ENCODE measurements at places on chromosomes 6 and 20.

DNA sequence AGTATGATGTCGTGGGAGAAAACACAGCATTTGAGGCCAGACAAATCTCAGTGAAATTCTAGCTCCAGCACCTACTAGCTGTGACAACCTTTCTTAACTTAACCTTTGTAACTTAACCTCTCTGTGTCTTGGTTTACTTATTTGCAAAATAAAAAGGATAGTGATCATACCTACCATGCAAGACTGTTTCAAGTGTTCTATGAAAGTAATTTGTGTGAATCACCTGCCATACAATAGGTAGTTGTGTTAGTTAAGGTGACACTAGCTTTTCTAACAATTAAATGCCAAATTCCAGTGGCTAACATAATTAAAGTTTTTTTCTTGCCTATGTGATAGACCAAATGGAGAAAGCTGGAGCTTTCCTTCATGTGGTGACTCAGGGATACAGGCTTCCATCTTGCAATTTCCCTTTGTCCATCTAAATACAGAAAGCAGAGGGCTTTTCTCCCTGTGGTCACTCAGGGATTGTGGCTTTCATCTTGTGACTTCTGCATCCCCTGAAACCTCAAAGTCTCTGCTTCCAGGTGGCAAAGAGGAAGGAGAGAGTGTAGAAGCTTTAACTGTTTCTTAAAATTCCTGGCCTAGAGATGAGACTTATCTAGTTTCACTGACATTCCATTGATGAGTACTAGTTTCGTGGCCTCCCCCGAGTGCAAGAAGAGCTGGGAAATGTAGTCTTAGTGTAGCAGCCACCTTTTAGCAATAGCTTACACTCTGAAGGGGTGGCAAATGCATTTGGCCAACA, 311.4 kb downstream of the CLIC5 start:
- DNase-seq: no peak

DNA sequence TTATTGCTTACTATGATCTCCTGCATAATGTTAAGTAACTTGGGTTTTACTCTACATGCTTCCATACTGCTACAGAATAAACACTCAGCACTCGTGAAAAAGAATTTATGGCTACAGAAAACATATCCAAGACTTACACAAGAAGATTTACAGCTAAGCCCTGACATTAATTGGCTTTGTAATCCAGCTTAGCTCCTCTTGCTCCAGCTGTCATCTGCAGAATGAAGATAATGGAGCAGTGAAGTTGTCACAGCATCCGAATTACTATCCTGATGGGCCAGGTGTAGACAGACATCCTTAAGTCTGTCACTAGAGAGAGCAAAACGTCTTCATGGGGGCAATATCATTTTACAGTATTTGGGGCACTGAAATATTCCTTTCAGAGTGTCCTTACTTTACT, 155.3 kb downstream of the PRKN start:
- no peak for DNase-seq

DNA sequence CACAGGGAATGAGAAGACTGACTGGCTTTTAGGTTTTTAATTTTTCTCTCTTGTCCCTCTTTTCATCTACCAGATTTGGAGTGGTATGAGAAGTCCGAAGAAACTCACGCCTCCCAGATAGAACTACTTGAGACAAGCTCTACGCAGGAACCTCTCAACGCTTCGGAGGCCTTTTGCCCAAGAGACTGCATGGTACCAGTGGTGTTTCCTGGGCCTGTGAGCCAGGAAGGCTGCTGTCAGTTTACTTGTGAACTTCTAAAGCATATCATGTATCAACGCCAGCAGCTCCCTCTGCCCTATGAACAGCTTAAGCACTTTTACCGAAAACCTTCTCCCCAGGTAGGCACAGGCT, 644 bp downstream of the MAD2L1BP start:
- no peak for DNase-seq

- DNase-seq: no peak
These were observed 36.2 kb upstream of the CD93 start for GRCh38 chr20:23122321-23122720.

- no peak for DNase-seq
These were observed 29.4 kb downstream of the PRR18 start for GRCh38 chr6:166278579-166279392.

- no peak for DNase-seq
These were observed 10.2 kb downstream of the ACSS1 start for GRCh38 chr20:25047766-25048165.

GRCh38 chr6:169093066-169093723, 160.5 kb downstream of the THBS2 start:
- no peak for DNase-seq

- no peak for DNase-seq
These were observed 364.3 kb upstream of the PTCHD4 start for GRCh38 chr6:48475275-48475674.

DNA sequence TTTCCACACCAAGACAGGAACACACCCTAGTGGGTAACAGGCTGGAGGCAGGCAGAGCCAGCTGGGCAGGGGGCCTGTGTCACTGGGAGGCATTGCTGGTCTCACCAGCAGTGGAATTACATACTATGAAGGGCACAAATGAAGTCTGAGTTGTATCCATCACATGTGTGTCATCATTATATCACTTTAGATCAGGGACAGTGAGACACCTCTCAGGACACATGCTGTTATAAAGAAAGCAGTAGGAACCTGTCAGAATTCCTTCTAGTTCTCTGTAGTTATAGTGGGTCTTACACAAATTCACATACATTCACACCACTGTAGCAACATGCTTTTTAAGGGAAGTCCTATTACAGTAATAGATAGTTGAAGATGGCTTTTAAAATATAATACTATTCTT, 63.5 kb upstream of the FYN start:
- no peak for DNase-seq

DNA sequence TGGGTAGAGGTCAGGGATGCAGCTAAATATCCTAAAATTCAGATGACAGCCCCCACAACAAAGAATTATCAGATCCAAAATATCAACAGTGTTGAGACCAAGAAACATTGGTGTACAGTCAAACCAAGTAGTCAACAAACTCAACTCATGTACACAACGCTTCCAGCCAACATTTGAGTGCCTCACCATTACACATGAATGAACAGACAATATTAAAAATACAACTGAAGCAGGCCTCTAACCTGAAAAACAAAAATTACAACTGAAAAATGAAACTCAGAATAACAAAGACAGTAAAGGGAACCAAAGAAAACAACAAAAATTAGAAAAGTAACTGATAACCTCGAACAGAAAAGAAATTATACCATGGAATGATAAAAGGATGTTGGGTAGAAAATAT, 46.2 kb downstream of the HACE1 start:
- no peak for DNase-seq

DNA sequence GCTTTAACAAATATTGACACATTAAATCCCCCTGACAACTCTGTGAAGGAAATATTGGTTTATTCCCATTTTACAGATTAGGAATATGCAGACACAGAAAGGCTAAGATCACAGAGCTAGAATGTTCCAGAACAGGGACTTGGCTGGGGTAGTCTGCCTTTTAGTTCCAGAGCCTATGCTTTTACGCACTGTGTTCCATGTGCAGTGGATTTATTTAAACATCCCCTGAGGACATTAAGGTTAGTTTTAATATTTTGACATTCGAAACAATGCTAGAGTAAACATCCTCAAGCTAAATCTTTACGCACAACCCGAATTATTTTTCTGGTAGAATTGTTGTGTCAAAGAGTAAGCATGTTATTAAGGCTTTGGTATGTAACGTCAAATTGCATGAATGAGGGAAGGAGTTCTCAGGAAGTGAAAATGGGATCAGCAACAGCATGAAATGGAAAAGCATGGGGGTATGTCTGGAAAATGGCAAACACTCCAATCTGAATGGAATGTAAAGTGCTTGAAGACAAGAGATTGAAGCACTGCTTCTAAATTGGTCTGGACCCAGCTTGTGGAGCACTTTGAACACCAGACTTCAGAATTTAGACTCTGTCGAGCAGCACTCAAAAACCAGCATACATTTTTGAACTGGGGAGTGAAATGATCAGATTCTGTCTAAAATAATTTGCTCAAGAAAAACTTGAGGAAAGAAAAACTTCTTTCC, 429.9 kb downstream of the CD83 start:
- DNase-seq: no peak

DNA sequence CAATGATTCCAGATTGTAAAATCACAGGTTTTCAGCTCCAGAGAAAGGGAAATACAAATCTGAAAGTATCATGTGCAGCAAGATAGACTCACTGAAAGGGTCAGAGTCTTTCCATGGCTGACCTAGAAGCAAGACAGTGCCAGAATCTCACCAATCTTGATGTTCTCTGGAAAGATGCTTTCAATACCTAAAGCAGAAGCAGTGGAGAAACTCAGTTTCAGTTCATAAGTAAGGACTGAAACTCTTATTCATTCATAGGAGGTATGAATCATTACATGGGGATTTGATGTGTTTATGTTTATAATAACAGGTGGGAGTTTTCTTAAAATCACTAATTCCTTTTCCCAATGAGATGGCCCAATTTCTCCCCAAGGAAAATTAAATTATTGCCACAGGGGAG, 42.5 kb downstream of the SLC2A12 start:
- DNase-seq: no peak

GRCh38 chr6:25312703-25313102, 33.5 kb downstream of the CARMIL1 start:
- DNase-seq: no peak

DNA sequence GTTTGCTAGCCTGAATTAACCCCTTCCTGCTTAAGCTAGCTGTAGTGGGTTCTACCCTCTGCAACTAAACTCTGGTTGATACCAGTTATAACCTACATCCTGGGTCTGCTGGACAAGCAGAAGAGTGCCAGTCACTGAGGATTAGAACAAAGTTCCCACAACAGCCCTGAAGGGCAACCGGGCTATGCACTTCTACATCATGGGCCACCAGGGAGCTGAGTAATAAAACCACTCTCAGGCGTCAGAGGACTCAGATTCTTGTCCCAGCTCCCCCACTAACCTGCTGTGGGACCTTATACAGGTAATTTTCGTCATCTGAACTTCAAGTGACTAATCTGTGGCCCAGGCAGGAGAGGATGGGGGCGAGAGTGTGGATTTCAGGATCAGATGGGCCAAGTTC, 56.8 kb downstream of the EYA2 start:
- DNase-seq: no peak
